Activated CD8-positive, alpha-beta memory T cell treated with anti-CD3 and anti-CD28 coated beads, Interleukin-2, amount 10 ng/mL, durations not matched to agents 7 days and 5 days (primary cell): ENCODE measurements at places on chromosomes 1 and 21. TPM values are rescaled to one million over a fixed set of nuclear protein-coding genes. Genes with fewer than 3 reads are reported as not detected.

The COL11A1 gene
- total RNA-seq, result not detected

The HSD11B1 gene
- total RNA-seq, result 0.91 TPM

GRCh38 chr1:112971006-112971405, 15.0 kb upstream of the SLC16A1 start:
- DNase-seq, result no peak

The ALG14 gene
- total RNA-seq, result 2.8 TPM
